ENCODE measurements at places on chromosomes 13 and 19.

DNA sequence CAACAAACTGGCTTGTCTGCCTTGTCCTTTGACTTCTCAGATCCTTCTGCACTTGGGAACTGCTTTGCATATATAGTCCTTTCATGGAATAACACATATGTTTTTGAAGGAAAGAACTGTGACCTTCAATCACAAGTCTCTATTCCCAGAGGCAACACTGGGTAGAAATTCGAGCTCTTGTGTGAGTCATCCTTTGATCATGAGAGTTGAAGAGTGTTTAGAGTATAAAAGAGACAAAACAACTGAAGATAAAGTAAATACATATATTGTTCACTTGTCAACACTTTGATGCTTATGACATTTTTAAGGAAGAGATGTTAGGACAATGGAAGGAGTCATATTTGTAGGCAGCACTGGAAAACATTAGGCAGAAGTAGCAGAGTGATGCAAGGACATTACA lies 5.2 kb upstream of the OR7A5 start:
- no peak for DNase-seq

DNA sequence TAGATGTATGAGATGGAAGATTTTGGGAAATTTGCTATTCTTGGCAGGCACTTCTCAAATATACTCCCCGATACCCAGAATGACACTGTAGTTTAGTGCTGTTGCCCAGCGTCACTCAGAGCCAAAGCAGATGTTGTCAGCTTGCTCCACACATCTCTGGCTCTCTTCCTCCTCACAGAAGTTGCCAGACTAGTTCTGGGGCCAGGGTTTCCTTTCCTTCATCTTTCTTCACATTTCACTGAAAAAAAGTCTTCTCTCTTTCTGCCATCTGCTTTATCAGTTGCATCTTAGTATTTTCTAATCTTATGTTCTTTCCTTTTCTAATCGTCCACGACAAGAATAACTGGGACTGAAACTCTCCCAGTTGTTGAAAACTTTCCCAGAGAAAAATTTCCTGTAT lies 251.4 kb downstream of the RGCC start:
- no peak for DNase-seq

- DNase-seq, result no peak
These were observed 866 bp upstream of the ZSWIM4 start for GRCh38 chr19:13794398-13794756.

- no peak for DNase-seq
These were observed 155.7 kb downstream of the PCDH17 start for GRCh38 chr13:57787058-57787791.

- no peak for DNase-seq
These were observed 1.9 kb downstream of the ISYNA1 start for GRCh38 chr19:18435842-18436670.

GRCh38 chr13:43682701-43683100 lies 104.1 kb downstream of the ENOX1 start:
- no peak for DNase-seq

- no peak for DNase-seq
These were observed 120.0 kb upstream of the TMTC4 start for GRCh38 chr13:100794575-100794974.

GRCh38 chr13:110806636-110807035 lies 93.1 kb downstream of the ING1 start:
- no peak for DNase-seq

GRCh38 chr13:23673354-23673753 lies 103.1 kb downstream of the TNFRSF19 start:
- no peak for DNase-seq

GRCh38 chr13:33369073-33369472 lies 83.5 kb upstream of the STARD13 start:
- no peak for DNase-seq

DNA sequence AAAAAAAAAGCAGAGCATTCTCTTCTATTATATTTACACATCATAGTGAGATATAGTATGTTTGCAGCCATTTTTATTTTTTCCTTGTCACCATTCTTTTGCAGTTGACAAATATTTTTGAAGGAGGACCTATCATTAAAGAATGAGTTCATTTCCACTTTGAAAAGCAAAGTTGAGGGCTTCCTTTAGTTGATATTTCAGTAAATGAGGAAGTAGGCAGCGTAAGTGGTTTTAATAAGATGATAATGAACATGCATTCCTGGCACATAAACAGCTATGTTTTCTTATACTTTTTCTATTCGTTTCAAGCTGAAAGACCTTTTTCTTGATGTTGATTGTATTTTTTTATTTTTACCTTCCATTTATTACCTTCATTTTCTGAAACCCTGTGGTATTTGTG lies 66.2 kb downstream of the ZMYM2 start:
- DNase-seq, result no peak

DNA sequence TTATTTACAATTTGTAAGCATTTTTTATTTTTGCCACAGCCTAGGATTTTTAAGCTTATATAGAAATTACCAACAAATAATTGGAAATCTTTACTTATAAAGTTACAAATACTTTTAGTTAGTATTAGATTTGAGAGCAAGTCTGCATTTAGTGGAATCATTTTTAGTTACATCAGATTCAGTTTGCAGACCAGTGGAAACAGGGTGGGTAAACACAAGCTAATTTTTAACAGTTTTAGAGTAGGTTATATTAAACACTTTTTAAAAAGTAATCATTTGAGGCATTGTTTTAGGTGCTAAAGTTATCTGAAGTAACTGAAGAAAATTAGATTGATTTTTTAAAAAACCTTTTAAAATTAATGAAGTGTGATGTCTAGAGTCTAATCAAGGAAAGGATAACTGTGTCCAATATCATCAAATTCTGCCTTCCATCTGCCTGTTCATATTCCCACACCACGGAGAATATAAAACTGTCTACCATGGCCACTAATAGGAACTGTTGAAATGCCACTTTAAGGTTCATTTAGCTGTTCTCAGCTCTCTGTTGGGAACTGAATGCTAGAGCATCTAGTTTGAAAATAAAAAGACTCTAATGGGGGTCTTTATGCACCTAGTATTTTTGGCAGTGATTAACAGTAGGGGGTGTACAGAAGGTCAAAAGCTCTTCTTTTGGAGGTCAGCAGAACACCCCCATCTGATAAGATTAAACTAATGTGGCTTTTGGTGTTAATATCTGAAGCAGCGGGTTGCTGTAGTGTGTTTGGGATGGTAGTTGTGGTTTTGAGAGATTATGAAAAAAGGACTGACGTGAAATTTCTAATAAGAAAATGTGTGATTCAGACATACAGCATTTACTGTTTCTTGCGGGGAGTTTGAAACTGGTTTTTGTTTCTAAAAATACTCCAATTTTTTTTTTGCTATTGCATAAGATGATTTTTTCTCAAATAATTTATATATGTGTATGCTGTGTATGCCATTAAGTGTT lies 66.5 kb downstream of the NDFIP2 start:
- DNase-seq, result no peak

- no peak for DNase-seq
These were observed 1658.6 kb upstream of the MIR17HG start for GRCh38 chr13:89688918-89689317.

DNA sequence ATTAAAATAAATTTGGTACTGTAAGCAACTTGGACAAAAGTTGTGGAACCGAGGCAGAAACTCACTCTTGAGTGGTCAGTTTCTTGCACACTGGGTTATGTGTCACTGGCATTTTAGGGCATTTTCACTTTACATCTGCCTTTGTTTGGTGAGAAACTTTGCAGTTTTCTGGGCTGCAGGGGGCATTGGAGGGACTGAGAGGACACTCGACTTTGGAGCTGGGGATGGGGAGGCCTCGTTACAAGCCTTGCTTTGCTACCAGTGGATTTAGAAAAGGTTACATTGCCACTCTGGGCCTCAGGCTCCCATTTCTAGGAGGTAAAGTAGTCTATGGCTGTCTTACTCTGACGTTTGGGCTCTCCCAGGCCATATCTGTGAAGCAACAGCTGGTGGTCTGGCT lies 41.9 kb upstream of the ZNF536 start:
- no peak for DNase-seq

DNA sequence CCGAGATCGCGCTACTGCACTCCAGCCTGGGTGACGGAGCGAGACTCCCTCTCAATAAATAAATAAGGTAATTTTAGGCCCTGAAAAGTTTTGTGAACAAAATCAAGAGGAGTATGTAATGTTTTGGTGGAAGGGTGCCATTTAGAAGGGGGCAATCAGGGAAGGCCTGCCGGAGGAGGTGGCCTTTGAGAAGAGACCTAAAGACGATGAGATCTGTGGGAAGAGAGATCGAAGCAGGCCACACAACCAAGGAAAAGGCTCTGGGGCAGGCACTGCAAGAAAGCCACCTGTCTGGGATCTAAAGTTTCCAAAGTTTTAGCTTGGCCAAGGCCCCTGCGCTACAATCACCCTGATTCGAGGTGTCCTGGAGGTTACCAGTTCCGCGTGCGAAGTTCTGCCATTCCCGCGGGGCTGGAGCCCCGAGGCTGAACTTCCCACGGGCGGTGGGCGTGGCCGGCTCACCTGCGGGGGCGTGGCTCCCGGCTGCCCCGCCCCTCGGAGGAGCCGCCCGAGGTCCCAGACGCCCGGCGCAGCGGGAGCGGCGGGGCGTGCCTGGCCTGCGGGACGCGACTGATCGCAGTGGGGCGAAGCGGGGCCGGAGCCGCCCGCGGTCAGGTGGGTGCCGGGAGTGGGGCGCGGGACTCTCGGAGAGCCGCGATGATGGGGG lies at the start of gene KLC3:
Gene KLC3 (plus strand): TSS at position 519 of the 667 bp plus-strand sequence. CDS start 4,792 bp downstream, outside the sequence.
- peak; percentile 60 for DNase-seq

DNA sequence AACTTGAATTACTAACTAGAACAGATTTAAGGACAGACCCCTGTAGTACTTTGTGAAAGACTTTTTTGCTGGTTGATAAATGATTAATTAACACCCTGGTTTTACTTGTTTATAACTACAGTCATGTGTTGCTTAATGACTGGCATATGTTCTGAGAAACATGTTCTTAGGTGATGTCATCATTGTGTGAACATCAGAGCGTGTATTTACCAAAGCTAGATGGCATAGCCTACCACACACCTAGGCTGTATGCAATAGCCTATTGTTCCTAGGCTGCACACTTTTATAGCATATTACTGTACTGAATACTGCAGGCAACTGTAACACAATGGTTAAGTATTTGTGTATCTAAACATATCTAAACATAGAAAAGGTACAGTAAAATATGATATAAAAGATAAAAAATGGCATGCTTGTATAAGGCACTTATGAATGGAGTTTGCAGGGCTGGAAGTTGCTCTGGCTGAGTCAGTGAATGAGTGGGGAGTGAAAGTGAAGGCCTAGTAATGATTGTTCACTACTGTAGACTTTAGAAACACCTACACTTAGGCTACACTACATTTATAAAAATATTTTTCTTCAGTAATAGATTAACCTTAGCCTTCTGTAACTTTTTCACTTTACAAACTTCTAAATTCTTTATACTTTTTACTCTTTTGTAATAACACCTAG lies 260.3 kb downstream of the KCNRG start:
- no peak for DNase-seq

DNA sequence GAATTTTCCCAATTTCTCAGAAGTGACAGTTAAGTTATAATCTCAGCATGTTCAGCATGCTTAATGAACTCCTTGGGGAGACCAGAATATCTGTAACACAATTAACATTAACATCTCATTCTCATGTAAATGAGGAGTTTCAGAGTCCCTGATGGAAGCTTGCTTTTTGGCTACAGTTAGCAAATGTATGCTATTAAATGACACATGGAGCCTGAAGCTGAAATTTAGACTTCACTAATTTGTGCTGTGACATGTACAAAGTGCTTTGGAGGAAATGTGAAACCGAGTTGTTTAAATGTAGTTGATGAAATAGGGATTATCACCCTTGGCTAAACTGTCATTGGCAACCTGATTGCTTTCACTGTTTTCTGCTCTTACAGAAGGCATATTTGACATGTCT lies 2265.1 kb upstream of the PCDH20 start:
- DNase-seq, result no peak

DNA sequence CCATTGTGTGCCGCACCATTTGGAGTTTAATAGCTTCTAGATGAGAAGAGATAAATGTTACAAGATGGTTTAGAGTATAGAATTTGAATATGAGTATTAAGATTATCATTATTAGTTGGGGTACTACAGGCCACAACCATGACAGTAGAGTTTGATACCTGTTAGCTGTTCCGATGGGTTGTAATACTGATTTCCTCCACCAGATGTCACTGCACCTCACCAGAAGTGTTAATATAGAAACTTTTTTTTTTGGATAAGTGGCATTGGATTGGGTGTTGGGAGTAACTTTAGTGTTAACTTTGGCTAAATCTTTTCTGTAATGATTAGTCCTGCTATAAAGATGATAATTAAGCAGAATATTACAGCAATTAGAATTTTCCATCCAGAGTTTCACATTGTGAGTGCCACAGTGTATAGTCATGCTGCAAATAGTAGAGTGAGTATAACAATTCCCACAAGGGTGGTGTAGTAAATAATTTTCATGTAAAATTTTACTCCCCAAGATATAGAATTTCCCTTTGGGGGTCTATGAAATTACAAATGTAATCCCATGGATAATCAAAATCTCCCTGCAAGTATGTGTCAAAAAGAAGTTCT lies 56.3 kb downstream of the PSG3 start:
- DNase-seq, result peak; percentile 16

- no peak for DNase-seq
These were observed 56.0 kb downstream of the ARHGEF7 start for GRCh38 chr13:111171112-111171511.

GRCh38 chr13:26961890-26962615 lies 201.5 kb upstream of the GPR12 start:
- DNase-seq, result no peak

- DNase-seq, result no peak
These were observed 11.8 kb downstream of the PPP1R37 start for GRCh38 chr19:45104658-45105349.

DNA sequence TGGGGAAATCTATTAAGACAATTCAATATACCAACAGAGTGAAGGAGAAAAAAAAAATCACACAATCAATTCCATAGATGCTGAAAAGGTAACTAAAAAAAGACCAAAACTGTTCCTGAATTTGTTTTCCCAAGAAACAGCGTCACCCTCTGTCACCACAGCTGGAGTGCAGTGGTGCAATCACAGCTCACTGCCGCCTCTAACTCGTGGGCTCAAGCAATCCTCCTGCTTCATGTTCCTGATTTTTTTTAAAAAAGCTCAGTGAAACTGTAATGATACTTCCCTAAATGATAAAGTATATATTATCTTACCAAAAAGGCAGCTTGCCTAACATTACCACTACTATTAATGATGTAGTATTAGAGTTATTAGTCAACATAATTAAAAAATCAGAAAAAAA lies 19.6 kb upstream of the ZFP14 start:
- no peak for DNase-seq

DNA sequence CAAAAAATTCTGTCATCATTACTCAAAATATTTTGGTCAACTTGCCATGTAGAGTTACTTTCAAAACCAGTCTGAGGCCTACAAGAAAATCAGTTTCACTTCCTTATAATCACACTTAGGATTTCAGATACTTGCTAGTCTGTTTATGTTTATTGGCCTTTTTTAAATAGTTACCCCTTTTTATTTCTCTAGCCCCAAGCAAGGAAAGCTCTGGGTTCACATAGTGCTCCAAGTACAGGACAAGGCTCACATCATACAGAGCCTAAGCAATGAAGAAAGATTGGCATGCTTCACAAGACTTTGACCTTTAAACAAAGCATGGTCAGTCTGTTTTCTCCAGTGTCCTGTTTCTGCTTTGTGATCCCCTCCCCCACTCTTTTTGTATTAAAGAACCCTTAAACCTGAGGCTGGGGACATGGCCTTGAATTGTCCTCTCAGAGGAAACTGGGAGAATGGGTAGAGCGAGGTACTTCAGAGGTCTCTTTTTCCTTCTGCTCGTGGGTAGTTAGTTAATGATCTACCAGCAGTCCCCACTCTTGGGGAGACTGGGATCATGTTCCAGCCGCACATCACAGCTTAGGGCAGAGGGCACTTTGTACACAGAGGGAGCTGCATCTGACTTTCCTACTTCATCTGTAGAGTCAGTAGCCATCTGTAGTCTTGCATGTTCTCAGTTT lies 30.7 kb downstream of the CEACAM1 start:
- DNase-seq, result peak; percentile 47
